Activated gamma-delta T cell treated with Interleukin-2 at 50 U/mL for 16 hours (primary cell): ENCODE measurements at places on chromosomes 12 and 14.

DNA sequence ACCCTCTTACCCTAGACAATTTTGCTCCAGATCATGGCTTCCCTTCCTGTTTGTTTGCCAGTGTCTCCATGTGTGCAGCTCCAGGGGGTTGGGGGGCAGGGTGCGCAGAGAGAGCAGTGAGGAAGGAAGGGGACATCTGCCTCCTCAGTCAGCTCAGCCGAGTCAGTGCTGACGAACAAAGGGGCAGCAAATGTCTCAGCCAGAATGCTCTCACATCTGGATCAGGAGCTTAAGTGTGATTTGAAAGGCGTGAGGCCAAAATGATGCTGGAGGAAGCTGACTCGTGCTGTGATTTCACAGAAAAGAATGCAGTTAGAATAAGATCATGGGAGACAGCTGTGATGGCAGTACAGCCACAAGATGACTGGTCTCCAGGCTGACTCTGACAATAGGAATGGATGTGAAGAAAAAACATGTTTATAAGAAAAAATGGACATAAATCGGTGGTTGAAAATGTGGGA, 27.1 kb upstream of the CDK17 start:
- no peak for DNase-seq

GRCh38 chr14:75242546-75243273, 35.9 kb upstream of the FOS start:
- DNase-seq, result no peak

DNA sequence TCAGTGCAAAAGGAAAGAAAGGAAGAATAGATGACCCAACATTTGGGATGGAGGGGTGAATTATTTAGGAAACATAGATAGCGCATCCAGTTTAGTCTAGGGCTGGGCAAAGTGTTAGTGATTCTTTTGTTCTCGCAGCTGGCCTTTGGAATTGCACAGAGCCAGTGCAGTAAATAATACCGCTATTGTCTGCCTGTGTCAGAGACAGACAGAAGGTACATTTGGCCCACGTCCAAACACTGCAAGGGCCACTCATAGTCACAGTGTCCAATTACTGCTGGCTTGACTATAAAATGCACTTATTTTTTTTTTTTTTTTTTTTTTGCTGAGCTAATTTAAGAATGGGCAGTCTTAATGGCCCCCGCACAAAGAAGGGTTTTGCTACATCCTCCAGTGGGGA, 638.6 kb downstream of the BCL11B start:
- DNase-seq, result no peak

GRCh38 chr12:120467439-120467838, 2.1 kb downstream of the SRSF9 start:
- no peak for DNase-seq

- DNase-seq, result no peak
Measured at GRCh38 chr14:90303473-90303872, 28.3 kb downstream of the NRDE2 start.

- DNase-seq, result no peak
Measured at GRCh38 chr12:131448254-131448795, 262.6 kb upstream of the SFSWAP start.

GRCh38 chr14:50714450-50715073, 46.5 kb upstream of the SAV1 start:
- no peak for DNase-seq

DNA sequence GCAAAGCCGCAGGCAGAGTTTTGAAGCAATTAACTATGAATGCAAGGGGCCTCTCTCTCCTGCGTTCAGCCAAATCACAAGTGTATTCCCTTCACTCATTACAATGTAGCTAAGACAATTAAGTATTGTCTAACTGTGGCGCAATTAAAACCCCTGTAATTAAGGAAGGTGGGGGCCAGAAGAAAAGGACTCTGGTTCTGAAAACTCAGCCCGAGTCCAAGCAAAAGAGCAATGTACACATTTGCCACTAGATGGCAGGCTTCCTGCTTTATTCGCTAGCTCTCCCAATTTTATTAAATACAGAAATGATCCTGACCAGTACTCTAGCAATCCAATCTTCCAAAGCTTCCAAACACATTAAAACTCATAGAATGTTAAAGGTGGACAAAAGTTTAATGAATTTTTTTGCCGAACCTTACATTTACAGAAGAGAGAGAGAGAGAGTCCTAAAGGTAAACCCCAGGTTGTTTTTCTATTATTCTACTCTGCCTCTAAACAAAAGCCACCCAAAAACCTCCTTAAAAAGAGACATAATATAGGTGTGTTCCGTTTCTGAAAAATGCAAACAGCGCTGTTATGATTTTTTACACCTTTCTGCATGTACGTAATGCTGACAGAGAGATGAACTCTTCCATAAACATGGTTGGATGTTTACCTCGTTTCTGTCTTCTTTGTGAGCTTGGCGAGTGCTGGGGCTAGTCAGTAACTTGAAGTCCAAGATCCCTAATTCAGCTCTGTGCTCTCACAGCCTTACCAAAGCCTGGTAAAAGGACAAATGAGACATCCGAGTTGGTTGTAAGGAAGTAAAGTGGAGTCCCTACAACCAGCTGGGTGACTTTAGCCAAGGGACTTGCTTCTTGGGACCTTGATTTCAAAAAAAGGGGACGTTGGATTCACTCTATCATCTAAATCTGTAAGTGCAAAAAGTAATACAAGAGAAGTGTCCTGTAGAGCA, 50.9 kb upstream of the VASH1 start:
- peak; percentile 15 for DNase-seq

DNA sequence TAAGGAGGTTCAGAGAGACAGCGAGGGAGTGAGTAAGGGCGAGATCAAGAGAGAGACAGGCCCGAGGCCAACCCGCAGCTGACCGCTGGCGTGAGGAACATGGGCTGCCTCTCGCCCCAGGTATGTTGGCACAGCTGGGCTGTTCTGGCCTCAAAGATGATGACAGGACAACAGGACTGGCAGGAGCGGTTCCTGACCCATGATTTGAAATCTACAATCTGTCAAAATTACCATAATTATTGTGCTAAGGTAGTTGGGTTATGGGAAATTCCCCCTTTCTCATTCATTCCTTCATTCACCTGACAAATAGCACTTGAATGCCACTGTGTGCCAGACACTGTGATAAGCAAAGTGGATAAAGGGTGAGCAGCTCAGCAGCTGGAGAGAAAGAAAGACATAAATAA, 5.1 kb upstream of the ENDOU start:
- no peak for DNase-seq

- DNase-seq, result peak; percentile 33
Measured at GRCh38 chr12:96473394-96474093, 15.8 kb upstream of the CFAP54 start.

DNA sequence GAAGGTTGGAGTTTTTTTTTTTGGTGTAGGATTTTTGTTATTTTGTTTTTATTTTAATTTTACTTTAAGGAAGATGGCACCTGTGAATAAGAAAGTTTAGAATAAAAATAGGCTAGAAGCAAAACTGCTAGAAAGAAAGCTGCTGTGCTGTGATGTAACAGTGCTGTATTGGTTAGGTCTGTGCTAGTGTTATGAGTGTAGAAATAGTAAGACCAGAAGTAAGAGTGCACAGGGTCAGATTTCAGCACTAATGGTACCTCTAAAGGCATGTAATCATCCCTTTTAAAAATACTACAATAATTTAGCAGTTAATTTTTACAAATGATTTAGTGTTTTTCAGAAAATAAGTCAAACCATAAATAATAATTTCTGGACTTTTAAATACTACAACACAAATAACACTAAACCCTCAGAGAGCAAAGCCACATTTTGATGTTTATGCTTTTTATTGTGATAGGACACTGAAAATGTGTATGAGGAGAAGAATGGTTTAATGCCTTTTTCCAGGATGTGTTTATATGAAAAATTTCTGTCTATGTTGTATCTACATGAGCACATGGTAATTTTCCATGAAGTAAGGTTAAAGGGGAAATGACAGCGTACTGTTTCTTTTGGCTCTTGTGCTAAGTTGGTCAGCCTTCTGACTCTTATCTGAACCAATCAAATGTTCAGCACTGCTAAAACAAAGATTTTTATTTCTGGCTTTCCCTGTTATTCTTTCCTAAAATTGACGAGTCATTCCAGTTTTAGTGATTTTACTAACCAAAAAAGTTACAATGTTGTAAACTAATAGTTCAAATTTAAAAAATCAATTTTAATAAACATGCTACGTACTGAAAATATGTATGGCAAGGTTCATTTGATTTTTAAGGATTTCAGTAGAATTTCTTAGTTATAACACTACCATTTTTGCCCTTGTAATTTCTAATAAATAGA, 96.1 kb downstream of the PPHLN1 start:
- DNase-seq, result no peak

DNA sequence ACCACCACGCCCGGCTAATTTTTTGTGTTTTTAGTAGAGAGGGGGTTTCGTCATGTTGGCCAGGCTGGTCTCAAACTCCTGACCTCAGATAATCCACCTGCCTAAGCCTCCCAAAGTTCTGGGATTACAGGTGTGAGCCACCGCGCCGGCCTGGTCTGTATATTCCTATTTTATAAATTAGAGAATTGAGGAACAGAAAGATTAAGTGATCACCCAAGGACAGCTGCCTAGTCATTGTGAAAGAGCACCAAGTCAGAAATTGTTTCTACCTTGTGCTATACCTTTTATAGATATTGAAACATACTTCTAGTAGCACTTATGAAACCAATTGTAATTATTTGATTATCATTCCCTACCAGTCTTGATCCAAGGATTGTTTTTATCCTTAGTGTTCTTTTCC, 1.9 kb downstream of the KNTC1 start:
- DNase-seq, result no peak
